M059J (cell line): ENCODE measurements at places on chromosomes 5 and 9. TPM values are rescaled to one million over a fixed set of nuclear protein-coding genes. Genes with fewer than 3 reads are reported as not detected.

DNA sequence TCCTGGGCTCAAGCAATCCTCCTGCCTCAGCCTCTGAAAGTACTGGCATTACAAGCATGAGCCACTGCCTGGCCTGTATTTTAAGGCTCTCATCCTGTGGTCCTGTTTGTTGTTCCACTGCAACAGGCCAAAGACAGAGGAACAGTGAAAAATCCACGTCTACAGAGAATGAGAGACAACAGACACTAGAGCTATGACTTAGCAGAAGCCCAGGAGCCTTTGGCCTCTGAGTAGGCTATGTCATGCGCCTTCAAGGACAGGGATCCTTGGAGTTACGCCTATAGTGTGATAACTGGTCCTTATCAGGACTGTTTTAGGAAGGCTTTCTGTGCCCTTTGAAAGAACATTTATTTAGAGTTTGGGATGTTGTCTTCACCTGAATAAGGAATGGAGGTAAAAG is 10.5 kb downstream of the POC5 start:
- DNase-seq, result no peak

DNA sequence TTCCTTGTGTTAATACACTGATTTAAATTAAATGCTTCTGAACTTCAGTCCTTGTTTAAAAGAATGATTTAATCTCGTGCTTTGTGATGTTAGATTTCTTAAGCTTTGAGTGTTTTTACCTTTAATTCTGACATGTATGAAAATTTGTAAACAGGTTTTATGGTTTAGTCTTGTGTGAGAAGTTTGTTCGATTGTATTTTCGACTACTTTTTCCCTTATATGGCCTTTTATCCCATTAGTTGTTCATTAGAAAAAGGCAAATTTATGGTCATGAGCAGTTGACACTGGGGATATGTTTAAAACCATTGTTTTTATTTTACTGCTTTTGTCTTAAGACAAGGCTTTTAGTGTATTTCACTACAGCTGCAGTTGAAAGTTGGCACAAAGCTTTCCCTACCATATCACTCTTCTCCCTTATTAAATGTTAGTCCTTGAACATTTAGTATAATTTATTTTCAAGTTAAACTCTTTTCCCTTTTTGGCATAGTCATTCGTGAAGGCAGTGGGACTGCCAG is 3.3 kb downstream of the UBE2R2 start:
- no peak for DNase-seq

The GARNL3 gene
- total RNA-seq, result 3.6 and 5.9 TPM in 2 replicates

GRCh38 chr5:54905942-54906537 is 79.4 kb downstream of the ESM1 start:
- peak; percentile 65 for DNase-seq

DNA sequence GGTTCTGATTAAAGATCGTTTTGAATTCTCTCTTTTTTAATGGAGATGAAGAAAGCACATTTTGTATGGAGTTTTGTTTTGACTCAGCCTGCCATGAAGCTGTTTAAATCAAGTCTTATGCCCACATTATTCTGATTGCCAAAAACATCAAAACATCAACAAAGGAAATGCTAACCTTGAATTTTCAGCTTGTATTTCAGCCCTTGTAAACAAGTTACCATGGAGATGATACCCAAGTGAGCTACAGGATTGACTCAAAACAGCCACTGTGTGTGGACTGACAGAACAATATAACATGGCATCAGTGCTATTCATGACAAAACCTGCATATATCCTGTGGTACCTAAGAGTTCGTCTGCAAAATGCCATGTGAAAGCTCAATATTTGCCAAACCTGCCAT is 1581.0 kb downstream of the MAT2B start:
- DNase-seq, result no peak
